Activated CD4-positive, alpha-beta T cell treated with anti-CD3 and anti-CD28 coated beads for 36 hours (primary cell): ENCODE measurements at places on chromosomes 12 and 14. TPM values are rescaled to one million over a fixed set of nuclear protein-coding genes. Genes with fewer than 3 reads are reported as not detected.

TAS2R42 gene
- not detected for total RNA-seq

ANO2 gene
- total RNA-seq: not detected

ADGRD1 gene
- total RNA-seq: 2.3 TPM

- DNase-seq: no peak
- H3K36me3 ChIP-seq: no peaks in the 10 kb centered on the region
- no peak overlapping the region for H3K4me3 ChIP-seq
- no peak overlapping the region for H3K27ac ChIP-seq
- H3K4me1 ChIP-seq: peaks cover 15% of the 10 kb centered on the region
Observed at GRCh38 chr14:85533861-85534291, 3.9 kb downstream of the FLRT2 start.

DNA sequence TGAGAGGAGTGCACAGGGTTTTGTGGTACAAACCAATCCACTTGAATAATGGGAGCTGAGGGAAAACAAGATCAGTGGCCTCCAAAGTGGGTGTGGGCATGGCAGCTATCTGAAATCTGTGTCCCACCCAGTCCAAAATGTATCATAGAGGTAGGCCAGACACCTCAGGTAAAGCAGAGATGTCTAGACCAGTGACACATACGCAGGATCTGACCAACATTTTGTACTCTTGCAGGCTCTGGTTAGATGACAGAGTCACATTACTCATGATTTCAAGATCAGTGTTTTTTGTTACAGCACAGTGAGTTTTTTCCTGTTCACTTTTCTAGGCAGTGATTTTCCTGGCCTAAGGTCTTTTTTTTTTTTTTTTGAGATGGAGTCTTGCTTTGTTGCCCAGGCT, 211.8 kb downstream of the PCNX1 start:
- H3K4me3 ChIP-seq: no peak overlapping the region
- peaks cover 21% of the 10 kb centered on the region for H3K4me1 ChIP-seq
- DNase-seq: peak; percentile 25

GRCh38 chr14:75979071-75979571, 2.7 kb downstream of the TGFB3 start:
- no peak overlapping the region for H3K27ac ChIP-seq
- no peaks in the 10 kb centered on the region for H3K27me3 ChIP-seq
- H3K4me1 ChIP-seq: peaks cover 33% of the 10 kb centered on the region
- no peaks in the 10 kb centered on the region for H3K36me3 ChIP-seq
- DNase-seq: peak; percentile 56

- H3K27ac ChIP-seq: no peak overlapping the region
- DNase-seq: no peak
- no peaks in the 10 kb centered on the region for H3K4me1 ChIP-seq
- no peaks in the 10 kb centered on the region for H3K27me3 ChIP-seq
Observed at GRCh38 chr12:49872381-49872780, 29.5 kb upstream of the BCDIN3D start.

DNA sequence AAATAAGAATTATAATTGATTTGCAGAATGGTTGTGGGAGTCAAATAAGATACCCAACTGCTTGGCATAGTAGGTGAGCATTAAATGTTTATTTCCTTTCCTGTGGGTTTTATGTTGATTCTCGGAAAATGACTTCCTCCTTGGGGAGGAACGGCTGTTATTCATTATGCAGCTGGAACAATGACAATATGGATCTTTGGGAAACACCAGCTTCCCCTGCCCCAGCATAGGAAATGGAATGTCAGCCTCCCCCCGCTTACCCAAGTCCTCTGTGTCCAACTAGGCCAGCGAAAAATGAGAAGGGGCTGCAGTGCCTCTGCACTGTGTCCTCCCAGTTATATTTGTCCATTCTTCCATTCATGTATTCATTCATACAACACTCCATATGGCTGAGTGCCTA, 11.7 kb upstream of the CCDC177 start:
- H3K27ac ChIP-seq: no peak overlapping the region
- DNase-seq: no peak
- no peaks in the 10 kb centered on the region for H3K36me3 ChIP-seq
- no peaks in the 10 kb centered on the region for H3K4me1 ChIP-seq
- H3K27me3 ChIP-seq: peaks cover 2% of the 10 kb centered on the region
